ENCODE measurements at places on chromosomes 6 and 20. TPM values are rescaled to one million over a fixed set of nuclear protein-coding genes. Genes with fewer than 3 reads are reported as not detected.

DNA sequence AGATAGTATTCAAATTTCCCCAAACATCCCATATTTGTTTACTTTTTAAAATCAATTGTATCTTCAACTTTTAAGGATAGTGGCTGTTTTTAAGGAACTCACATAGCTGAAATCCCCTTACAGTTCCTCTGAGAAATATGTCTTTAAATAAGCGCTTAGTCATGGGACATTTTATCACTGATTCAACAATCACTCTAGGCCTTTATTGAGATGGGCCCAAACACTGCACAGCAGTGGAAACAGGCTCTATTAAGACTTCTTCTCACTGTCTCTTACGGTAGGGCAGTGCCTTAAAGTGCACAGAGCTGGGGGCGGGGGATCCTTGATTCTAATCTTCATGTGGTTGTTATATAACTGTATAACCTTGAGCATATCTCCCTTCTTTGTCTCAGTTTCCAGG is 59.8 kb upstream of the RREB1 start:
- DNase-seq = no peak
- H3K27me3 ChIP-seq = no peaks in the 10 kb centered on the region
- no peaks in the 10 kb centered on the region for H3K36me3 ChIP-seq
- H3K27ac ChIP-seq = no peak overlapping the region
- no peak overlapping the region for H3K4me3 ChIP-seq
- peaks cover 2% of the 10 kb centered on the region for H3K4me1 ChIP-seq

GRCh38 chr6:160035693-160036330 is 66.9 kb downstream of the IGF2R start:
- peaks cover 8% of the 10 kb centered on the region for H3K36me3 ChIP-seq
- no peak overlapping the region for H3K4me3 ChIP-seq
- no peaks in the 10 kb centered on the region for H3K4me1 ChIP-seq
- DNase-seq = no peak
- H3K27me3 ChIP-seq = no peaks in the 10 kb centered on the region

GRCh38 chr6:93453956-93454355 is 34.6 kb upstream of the EPHA7 start:
- no peaks in the 10 kb centered on the region for H3K4me1 ChIP-seq
- no peaks in the 10 kb centered on the region for H3K36me3 ChIP-seq
- H3K4me3 ChIP-seq = no peak overlapping the region
- H3K27ac ChIP-seq = no peak overlapping the region

GRCh38 chr6:15522427-15522826 is 140.4 kb downstream of the DTNBP1 start:
- no peak for DNase-seq
- H3K4me3 ChIP-seq = no peak overlapping the region
- H3K27ac ChIP-seq = no peak overlapping the region
- no peaks in the 10 kb centered on the region for H3K4me1 ChIP-seq

- no peaks in the 10 kb centered on the region for H3K4me1 ChIP-seq
- H3K27me3 ChIP-seq = no peaks in the 10 kb centered on the region
- DNase-seq = no peak
- H3K36me3 ChIP-seq = no peaks in the 10 kb centered on the region
Observed at GRCh38 chr6:162178266-162178665, 549.3 kb downstream of the PRKN start.

DNA sequence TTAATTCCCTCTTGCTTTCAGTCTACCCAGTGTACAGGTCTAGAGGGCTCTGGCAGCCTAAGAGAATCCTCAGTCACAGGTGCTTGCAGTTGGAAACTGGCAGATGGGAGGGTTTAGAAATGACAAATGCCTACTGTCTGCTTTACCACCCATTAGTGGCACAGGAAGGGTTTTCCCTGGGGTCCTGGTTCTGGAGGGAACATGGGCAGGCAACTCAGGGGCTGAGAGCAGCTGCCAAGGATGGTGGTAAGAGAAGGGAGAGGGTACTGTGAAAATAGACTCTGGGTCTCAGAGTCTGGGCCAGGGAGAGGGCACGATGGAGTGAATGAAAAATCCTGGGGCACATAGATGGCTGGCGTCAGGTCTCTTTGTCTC is 103.5 kb downstream of the TCP11 start:
- H3K4me1 ChIP-seq = no peaks in the 10 kb centered on the region
- H3K4me3 ChIP-seq = no peak overlapping the region
- H3K27me3 ChIP-seq = no peaks in the 10 kb centered on the region
- no peak overlapping the region for H3K27ac ChIP-seq
- peaks cover 12% of the 10 kb centered on the region for H3K36me3 ChIP-seq

- no peaks in the 10 kb centered on the region for H3K4me1 ChIP-seq
- no peak overlapping the region for H3K27ac ChIP-seq
- H3K27me3 ChIP-seq = no peaks in the 10 kb centered on the region
- no peak for DNase-seq
Observed at GRCh38 chr6:143014764-143015163, 45.9 kb upstream of the AIG1 start.

DNA sequence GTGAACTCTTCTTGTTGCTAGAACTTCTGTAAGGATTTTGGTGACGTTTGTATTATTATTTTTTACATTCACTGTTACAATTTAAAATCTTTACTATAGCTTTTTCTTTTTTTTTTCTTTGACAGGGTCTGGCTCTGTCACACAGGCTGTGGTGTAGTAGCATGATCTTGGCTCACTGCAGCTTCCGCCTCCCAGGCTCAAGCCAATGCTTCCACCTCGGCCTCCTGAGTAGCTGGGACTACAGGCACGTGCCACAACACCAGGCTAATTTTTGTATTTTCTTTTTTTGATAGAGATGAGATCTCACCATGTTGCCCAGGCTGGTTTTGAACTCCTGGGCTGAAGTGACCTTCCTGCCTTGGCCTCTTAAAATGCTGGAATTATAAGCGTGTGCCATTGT is 21.2 kb downstream of the HECA start:
- H3K4me3 ChIP-seq = no peak overlapping the region
- peak overlapping the region; percentile 13 for H3K27ac ChIP-seq
- no peak for DNase-seq

DNA sequence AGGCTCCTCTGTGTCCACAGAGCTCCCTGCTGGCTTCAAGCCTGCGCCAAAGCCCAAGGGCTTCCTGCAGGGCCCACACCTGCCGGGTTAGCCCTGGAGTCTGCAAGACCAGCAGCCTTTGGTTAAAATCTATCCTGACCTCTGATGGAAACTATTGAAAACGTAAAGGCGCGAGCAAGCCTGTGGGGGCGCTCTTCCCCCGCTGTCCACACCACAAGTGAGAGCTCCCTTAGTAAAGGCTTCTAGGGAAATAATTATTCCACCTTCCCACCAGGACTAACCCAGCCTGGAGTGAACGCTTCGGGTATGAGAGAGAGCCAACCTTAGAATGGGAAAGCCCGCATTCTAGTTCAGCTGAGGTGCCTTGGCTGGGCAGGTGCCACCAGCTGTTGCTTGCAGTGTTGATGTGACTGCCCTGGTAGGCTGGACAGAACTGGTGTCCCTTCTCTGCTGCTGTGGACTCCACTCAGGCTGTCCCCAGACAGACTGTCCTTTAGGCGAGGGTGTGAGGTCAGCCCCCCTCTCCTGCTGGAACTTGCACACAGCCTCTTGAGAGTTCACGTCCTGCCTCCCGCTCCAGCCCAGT is 68.7 kb downstream of the SYTL3 start:
- peak overlapping the region; percentile 89 for H3K27ac ChIP-seq
- peaks cover 29% of the 10 kb centered on the region for H3K36me3 ChIP-seq
- no peaks in the 10 kb centered on the region for H3K27me3 ChIP-seq
- peaks cover 66% of the 10 kb centered on the region for H3K4me1 ChIP-seq
- no peak for DNase-seq

DNA sequence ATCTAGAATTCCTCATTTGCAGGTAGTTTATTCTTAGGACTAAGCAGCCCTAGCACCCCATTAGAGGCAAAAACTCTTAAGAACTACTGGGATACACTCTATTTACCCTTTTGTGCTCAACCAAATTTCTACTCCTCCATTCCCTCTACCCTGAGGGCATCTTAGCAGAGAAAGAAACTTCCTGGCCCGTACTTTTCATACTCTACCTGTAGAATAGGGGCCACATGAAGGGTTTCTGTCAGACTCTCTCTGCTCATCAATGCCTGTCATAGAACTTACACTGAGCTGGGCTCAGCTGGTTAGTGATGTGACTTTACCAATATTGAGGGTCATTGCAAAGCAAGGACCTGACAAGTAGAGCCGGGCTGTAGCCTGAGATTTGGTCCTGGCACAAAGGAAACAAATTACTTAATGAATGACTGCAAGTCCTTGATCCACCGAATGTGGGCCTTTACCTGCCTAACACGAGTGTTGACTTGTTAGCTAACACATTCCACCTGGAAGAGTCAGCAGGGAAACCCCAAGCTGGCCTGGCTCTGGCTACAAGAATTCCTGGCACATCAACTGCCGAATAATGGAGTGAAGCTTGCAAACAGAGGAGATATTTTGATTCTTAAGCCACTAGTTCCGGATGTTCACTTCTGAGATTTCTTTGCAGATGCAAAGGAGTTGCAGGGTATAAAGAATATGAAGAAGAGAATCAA is 280.5 kb upstream of the JAG1 start:
- DNase-seq = no peak
- no peaks in the 10 kb centered on the region for H3K36me3 ChIP-seq
- H3K4me3 ChIP-seq = no peak overlapping the region
- H3K4me1 ChIP-seq = no peaks in the 10 kb centered on the region

DNA sequence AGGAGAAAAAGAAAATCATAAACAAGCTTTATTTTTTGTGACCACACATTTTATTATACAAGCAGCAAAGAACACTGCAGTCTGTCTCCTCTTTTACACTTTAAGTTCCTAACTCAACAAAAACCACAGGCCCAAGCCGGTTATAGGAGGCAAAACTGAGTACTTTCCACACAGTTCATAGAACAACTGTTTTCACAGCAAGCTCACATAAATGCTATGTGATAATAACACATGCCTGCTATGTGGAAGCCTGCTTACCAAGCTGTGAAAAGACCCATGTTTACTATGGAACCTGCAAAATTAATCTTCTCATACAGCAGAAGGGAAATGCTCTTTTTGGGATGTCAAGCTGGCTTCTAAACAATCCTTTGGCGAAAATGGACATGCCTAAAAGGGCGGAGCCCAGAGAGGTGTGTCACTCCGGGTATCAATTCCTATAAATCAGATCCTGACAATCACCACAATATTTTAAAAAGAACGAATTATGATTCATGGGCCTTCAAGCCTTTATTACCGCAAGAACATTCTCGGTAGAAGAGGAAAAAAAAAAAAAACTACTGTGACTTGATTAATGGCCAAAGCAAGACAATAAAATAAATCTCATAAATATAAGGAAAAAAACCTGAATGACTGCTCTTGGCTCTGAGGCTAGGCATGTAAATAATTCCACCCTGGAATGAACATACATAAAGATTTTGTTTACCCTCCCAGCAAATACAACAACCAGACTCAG is 2.6 kb downstream of the TRERF1 start:
- no peaks in the 10 kb centered on the region for H3K27me3 ChIP-seq
- peak overlapping the region; percentile 66 for H3K4me3 ChIP-seq
- H3K36me3 ChIP-seq = no peaks in the 10 kb centered on the region
- DNase-seq = no peak
- peaks cover 50% of the 10 kb centered on the region for H3K4me1 ChIP-seq

- H3K4me1 ChIP-seq = no peaks in the 10 kb centered on the region
- H3K36me3 ChIP-seq = no peaks in the 10 kb centered on the region
- H3K27ac ChIP-seq = no peak overlapping the region
- DNase-seq = no peak
- H3K27me3 ChIP-seq = peaks cover 11% of the 10 kb centered on the region
- no peak overlapping the region for H3K4me3 ChIP-seq
Observed at GRCh38 chr20:23065266-23066201, 16.1 kb upstream of the THBD start.

DNA sequence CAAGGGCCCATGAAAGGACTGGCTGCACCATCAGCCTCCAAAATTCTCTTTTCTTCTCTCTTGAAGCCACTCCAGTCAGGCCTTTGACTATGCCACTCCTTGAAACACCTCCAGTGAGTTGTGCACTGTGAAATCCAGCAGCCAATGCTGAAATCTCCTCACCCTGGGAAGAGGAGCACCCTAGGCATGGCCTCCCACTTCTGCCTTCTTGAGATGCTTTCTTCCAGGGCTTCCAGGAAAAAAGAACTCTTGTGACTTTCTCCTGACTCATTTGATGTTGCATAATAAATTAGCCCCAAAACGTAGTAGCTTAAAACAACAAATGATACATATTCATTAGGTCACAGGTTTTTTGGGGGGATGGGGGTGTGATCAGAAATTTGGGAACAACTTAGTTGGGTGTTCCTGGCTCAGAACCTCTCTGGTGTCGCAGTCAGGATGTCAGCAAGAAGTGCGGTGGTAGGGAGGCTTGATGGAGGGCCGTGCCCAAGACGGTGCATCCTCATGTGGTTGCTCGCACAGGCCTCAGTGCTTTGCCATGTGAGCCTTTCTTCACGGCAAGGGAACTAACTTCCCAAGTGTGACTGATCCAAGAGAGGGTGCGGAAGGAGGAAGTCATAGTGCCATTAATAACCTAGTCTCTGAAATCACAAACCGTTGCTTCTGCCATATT is 12.1 kb downstream of the NCR2 start:
- no peak overlapping the region for H3K27ac ChIP-seq
- H3K4me1 ChIP-seq = peaks cover 7% of the 10 kb centered on the region
- H3K27me3 ChIP-seq = peaks cover 18% of the 10 kb centered on the region
- H3K36me3 ChIP-seq = no peaks in the 10 kb centered on the region
- DNase-seq = no peak

DNA sequence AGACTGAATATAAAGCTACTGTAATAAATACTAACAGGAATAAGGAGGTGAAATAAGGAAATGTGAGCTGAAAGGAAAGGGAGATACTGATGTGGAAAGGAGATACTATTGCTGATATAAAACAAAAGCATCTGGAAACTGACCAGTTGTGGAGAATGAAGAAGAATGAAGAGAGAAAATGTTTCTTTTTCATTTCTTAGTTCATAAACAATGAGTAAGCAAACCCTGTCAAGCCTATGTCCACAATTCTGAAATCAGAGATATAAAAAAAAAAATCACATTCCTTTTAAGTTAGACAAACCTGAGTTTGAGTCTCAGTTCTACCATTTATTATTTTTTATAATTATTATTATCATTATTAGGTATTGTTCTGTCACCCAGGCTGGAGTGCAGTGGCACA is 121.6 kb upstream of the GJE1 start:
- no peaks in the 10 kb centered on the region for H3K4me1 ChIP-seq
- no peaks in the 10 kb centered on the region for H3K27me3 ChIP-seq
- H3K27ac ChIP-seq = no peak overlapping the region
- H3K36me3 ChIP-seq = no peaks in the 10 kb centered on the region

DNA sequence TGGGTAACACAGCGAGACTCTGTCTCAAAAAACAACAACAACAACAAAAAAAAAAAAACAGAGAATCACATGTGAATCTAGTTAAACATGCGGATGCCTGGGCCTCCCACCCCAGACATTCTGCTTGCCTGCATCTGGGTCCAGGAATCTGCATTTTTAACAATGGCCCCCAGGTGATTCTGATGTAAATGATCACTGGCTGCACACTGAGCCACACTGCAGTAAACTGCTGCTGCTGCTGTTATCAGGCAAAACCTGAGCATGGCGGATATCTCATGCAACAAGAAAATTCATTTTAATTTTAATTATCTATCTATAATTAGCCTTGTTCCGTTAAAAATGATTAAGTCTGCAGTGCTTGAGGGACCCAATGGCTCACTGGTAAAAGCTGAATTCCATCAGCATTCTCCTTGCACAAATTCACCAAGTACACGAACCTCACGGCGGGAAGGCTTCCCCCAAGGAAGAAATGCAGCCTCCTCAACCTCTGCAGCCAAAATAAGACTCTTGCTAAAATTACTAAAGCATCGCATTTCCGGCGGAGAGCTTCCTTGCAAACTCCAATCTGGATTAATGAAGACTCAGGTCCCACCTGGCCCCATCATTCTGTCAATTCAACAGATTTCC is 81.6 kb upstream of the SNX9 start:
- H3K4me3 ChIP-seq = no peak overlapping the region
- no peak for DNase-seq
- H3K36me3 ChIP-seq = no peaks in the 10 kb centered on the region
- no peaks in the 10 kb centered on the region for H3K27me3 ChIP-seq

MYCT1 gene
- 0.26 TPM for total RNA-seq

CSE1L gene
- 29.8 TPM for total RNA-seq

DCDC2 gene
- 0.13 TPM for total RNA-seq

EDN3 gene
- total RNA-seq = 2.3 TPM

KIF13A gene
- total RNA-seq = 1.5 TPM

PPIL4 gene
- 25.2 TPM for total RNA-seq

Measured in T-cell (primary cell).